A549 treated with ZK216348 at 1 μM for 4 hours (cell line): ENCODE measurements at places on chromosomes 11 and 22. TPM values are rescaled to one million over a fixed set of nuclear protein-coding genes. Genes with fewer than 3 reads are reported as not detected.

RFPL2 gene
- total RNA-seq: 0.18 TPM in 1 of 5 replicates, not detected in the others

GLYATL2 gene
- total RNA-seq: not detected in 5 replicates

DRD2 gene
- 0.06 TPM in 1 of 5 replicates, not detected in the others for total RNA-seq

FOLR2 gene
- not detected in 5 replicates for total RNA-seq

ALX4 gene
- 2.0 to 4.1 TPM (median 3.9 TPM) in 5 replicates for total RNA-seq

CD3G gene
- total RNA-seq: not detected in 5 replicates

SLC22A6 gene
- not detected in 5 replicates for total RNA-seq

MS4A7 gene
- not detected in 5 replicates for total RNA-seq

MRE11 gene
- 12.1 to 20.6 TPM (median 17.2 TPM) in 5 replicates for total RNA-seq

MYOD1 gene
- total RNA-seq: not detected in 5 replicates

C11orf86 gene
- 34.6 to 89.6 TPM (median 68.0 TPM) in 5 replicates for total RNA-seq

CABP7 gene
- total RNA-seq: 0.07 to 0.25 TPM (median 0.19 TPM) in 5 replicates

DMC1 gene
- total RNA-seq: 2.4 to 5.4 TPM (median 3.3 TPM) in 5 replicates

TCN1 gene
- total RNA-seq: 0.09 to 0.49 TPM in 2 of 5 replicates, not detected in the others

CD6 gene
- total RNA-seq: 0.08 to 0.38 TPM (median 0.24 TPM) in 4 of 5 replicates, not detected in the other

NNMT gene
- 269 to 383 TPM (median 352 TPM) in 5 replicates for total RNA-seq

CENPM gene
- 19.3 to 38.8 TPM (median 37.3 TPM) in 5 replicates for total RNA-seq

NTM gene
- total RNA-seq: not detected in 5 replicates

DDIAS gene
- total RNA-seq: 13.1 to 18.1 TPM (median 14.7 TPM) in 5 replicates

EIF4G2 gene
- 566 to 1,043 TPM (median 608 TPM) in 5 replicates for total RNA-seq

TRABD gene
- 17.4 to 41.6 TPM (median 34.7 TPM) in 5 replicates for total RNA-seq

ZP1 gene
- 0.22 to 0.64 TPM (median 0.32 TPM) in 4 of 5 replicates, not detected in the other for total RNA-seq

CD44 gene
- total RNA-seq: 627 to 758 TPM (median 662 TPM) in 5 replicates

OR5B21 gene
- not detected in 5 replicates for total RNA-seq

MPZL2 gene
- total RNA-seq: 0.08 to 0.24 TPM (median 0.20 TPM) in 3 of 5 replicates, not detected in the others

KDM4E gene
- total RNA-seq: not detected in 5 replicates

C22orf42 gene
- total RNA-seq: not detected in 5 replicates

MUC2 gene
- total RNA-seq: 0.26 to 0.59 TPM (median 0.36 TPM) in 5 replicates

FDX1 gene
- 14.3 to 20.9 TPM (median 18.4 TPM) in 5 replicates for total RNA-seq

PHOX2A gene
- total RNA-seq: not detected in 5 replicates

YPEL1 gene
- 0.06 to 0.47 TPM (median 0.21 TPM) in 4 of 5 replicates, not detected in the other for total RNA-seq

MACROD1 gene
- 9.5 to 14.4 TPM (median 13.0 TPM) in 5 replicates for total RNA-seq

MUC5AC gene
- 0.79 to 3.9 TPM (median 2.7 TPM) in 5 replicates for total RNA-seq

KDM4D gene
- total RNA-seq: 0.38 to 0.53 TPM (median 0.39 TPM) in 5 replicates

TMEM132A gene
- 78.7 to 153 TPM (median 149 TPM) in 5 replicates for total RNA-seq
